ENCODE measurements at places on chromosomes 12 and 14.

DNA sequence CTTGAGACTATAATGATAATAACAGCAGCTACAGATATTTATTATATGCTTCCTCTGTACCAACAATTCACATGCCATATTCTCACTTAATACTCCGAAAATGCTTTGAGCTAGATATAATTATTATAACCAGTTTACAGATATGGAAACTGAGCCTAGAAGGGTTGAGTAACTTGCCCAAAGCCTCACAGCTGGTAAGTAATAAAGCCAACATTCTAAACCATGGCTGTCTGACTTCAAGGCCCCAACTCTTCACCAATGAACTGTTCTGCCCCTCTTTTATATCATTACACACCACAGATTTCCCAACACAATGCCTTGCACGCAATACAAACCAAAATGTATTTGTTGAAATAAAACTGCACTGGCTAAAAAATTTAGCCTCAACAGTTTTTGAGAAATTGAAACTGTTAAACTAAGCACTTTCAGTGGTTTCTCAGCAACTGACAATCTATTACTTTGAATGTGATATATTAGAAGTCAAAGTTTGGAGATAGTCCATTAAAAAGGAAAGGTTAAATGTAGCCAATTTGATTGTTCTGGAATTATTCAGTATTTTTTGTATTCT lies 222.5 kb upstream of the ARHGAP5 start:
- no peak for DNase-seq

DNA sequence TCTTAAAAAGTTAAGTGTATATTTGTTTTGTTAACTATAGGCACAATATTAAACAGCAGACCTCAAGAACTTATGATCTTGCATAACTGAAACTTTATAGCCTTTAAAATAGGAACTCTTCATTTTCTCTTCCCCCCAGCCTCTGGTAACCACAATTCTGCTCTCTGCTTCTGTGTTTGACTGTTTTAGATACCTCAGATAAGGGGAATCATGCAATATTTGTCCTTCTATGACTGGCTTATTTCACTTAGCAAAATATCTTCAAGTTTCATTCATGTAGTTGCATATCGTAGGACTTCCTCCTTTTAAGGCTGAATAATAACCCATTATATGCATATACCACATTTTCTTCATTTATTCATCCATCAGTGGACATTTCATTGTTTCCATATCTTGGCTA lies 131.3 kb downstream of the PTPRO start:
- no peak for DNase-seq

DNA sequence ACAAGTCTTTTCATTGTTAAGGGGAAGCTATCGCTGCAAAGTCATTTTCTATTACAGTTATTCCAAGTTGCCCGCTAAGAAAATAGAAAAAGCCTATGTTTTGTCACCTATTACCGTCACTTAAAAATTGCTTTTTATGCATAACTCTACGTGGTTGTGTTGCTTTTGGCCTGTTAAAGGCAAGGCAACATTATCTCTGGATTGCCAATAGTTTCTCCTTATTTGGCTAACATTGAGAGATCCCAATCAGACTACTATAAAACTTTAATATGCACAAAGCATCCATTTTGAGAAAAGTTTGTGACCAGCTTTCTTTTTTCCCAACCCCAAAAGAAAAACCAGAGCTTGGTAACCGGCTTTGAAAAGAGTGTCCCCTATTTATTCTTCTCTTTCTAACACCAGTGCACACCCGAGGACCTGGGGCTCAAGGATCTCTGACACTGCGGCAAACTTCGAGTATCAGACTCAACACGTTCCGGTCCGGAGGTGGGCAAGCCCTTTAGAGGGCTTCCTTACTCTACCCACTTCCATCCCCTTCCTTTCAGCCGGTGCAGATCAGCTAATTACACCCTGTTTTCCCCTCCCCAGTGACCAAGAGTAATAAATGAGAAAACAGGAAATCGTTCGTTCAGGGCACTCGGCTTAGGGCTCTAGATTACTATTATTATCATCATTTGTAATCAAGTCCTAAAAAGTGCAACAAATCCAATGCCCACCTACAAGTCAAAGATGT lies 1.2 kb downstream of the PPP1R12A start:
- no peak for DNase-seq

- no peak for DNase-seq
These were observed 8.1 kb downstream of the DNAI7 start for GRCh38 chr12:25186788-25187402.

- DNase-seq: no peak
These were observed 110.9 kb upstream of the DNM1L start for GRCh38 chr12:32568228-32568627.

- DNase-seq: no peak
These were observed 29.1 kb downstream of the ATG14 start for GRCh38 chr14:55382483-55382882.

GRCh38 chr14:24329073-24329663 lies 5.7 kb downstream of the ADCY4 start:
- no peak for DNase-seq

DNA sequence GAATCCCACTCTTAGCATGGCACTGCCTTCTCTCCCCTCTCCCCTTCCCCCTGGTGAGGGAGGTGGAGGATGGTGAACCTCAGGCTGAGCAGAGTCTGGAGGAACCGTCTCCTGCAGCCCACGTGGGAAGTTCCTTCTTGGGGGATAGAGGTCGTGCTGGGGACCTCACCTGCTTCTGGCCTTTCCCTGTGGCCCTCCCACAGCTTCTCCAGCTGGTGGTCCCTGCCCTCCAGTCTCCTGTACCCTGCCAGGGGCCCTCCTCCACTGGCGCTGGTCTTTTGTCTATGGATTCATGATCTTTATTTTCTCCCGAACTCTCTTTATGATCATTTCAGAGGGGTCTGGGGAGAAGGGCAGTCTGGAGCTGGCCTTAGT lies 9.0 kb upstream of the MTA1 start:
- DNase-seq: no peak

GRCh38 chr14:28059254-28059653 lies 707.3 kb upstream of the FOXG1 start:
- no peak for DNase-seq

DNA sequence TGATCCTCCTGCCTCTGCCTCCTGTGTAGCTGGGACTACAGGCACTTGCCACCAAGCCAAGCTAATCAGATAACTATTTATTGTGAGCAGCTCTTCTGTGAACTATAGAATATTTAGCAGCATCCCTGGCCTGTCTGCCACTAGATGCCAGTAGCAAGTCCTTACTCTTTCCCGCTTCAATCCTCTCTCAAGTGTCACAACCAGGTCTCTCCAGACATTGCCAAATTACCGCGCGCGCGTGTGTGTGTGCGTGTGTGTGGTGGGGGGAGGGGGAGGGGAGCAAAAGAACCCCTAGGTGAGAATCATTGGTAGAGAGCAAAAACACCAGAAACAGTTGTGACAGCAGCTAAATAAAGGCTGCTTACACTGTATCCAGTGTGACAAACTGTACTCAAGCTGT lies 49.9 kb downstream of the PPP2R5E start:
- DNase-seq: no peak

GRCh38 chr12:25957793-25958427 lies 572 bp upstream of the RASSF8 start:
- DNase-seq: no peak

- DNase-seq: no peak
These were observed 7.4 kb upstream of the MYH7 start for GRCh38 chr14:23442721-23443356.

GRCh38 chr14:61090432-61091216 lies 109.6 kb downstream of the SLC38A6 start:
- DNase-seq: peak; percentile 15

DNA sequence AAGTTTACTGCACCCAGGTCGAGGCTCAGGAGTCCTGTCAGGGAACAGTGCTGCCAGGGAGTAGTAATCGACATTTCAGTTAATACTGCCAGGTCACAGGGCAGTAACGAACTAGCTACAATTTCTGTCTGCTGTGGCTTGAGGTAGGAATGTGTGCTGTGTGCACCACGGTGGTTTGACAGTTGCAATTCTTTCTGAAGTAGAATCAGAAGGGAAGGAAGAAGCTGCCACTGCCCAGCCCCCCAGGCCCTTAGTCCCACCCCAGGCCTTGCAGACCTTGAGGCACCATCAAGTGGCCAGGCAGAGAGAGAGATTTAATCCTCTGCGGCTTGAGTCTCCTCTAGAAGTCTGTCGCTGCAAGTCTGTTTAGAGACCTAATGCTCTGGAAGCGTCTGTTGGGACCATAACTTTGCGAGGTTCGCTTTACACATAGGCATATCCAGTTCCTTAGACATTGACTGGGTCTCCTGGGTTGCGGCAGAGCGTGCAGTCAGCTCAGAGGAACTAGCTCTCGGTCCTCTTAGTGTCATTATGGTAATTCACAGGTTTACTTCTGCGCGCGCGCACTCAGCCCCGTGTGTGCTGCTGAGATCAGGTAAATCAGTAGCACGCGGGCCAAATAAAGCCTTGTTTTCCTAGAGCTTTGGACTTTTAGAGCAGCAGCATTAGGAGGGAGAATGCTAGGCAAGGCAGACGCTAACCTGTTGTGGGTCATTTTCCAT lies 9.8 kb downstream of the NKX2-1 start:
- no peak for DNase-seq

DNA sequence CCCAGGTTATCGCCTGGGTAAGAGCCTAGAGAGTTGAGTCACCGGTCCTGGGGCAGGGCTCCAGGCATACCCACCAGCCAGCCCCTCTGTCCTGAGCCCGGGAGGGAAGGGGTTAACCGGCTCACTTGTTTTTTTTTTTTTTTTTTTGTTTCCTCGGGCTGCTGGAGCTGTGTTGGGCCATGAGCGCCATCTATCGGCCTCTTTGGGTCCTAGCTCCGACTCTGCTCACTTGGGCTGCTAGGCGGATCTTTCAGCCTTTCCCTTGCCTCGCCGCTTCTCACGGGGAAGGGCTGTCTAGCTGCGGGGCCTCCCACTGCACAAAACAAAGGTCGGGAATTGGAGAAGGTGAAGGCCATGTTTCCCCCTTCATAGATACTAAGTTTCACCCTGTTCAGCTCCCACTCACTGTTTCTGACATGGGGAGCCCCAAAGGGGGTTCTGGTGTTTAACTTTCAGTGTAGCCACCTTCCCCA lies 2.8 kb upstream of the SMUG1 start:
- peak; percentile 77 for DNase-seq

DNA sequence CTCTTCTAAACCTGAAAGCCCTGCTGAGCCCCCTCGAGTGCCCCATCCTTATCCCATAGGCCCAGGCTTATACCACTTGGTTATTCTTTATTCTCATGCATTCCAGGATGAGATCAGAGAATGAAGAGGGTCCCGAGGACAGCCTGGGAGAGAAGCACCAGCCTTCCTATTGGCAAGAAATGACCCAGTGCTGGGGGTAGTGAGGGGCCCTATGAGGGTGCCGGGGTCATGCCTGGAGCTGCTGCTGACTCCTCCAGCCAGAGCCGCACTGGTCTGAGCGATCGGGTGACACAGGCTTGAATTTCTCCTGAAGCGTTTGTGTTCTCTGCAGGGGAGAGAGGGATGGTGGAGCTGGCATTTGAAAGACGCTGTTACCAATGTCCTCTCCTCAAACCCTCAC lies 18.1 kb downstream of the MORN3 start:
- DNase-seq: no peak

DNA sequence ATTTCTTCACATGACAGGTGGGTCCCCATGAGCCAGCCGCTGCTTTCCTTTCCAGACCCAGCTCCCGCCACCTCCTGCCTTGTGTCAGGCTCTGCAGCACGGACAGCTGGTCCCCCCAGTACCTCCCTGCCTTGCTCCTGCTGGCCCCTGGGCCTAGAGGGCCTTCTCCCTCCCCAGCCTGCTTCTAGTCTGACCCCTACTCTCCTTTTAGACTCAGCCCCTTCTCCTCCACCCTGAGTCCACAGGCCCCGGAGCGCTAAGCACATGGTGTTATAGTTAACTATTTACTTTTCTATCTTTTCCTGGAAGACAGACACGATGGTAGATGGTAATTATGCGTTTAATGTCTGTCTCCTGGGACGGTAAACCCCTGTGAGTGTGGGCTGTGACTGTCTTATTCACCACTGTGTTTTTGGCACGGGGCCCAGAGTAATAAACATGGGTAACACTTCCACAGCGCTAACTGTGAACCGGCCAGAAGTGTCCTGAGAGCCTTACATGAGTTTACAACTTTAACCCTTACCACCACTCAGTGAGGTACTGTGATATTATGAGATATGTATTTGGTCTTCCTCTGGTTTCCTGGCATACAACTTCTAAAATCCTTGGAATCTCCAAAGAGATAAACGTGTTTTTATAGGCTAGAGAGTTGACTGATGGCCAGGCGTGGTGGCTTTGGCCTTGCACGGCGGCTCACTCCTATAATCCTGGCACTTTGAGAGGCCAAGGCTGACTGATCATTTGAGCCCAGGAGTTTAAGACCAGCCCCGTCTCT lies 41.2 kb downstream of the DGLUCY start:
- DNase-seq: no peak

DNA sequence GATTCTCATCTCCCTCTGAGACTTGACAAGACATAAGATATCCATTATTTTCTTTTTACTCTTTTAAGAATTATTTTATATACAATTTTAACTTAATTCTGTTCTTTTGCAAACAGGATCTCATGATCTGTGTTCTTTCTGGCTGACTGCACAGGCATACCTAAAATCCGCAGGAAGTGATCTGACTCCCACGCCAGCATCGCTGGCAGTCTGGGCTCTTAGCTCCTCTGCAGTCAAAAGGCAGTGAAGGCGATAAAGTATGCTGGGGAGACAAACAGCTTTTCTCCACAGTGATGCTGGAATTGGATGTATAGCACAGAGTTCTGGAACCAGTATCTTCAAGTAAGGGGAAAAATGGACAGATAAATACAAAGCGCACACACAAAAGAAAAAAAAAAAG lies 52.4 kb downstream of the DICER1 start:
- no peak for DNase-seq

- no peak for DNase-seq
These were observed 170.5 kb downstream of the NDUFA12 start for GRCh38 chr12:94832780-94833681.

DNA sequence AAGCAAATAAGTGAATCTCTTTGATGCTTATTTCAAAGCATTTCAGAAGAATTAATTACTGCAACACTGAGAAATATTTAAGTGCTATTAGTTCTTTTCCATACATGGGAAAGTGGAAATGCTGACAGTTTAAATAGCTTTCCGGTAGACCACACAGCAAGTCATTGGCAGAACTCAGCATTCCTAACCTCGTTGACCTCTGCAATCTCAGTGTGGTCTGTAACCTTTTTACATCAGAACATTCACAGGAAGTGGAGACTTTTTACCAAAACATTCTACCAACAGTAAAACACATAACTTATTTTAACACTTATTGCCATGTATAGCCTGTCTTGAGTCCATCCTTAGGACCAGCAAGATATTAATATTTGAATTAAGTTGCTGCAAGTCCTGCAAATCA lies 249.5 kb upstream of the DCN start:
- no peak for DNase-seq

DNA sequence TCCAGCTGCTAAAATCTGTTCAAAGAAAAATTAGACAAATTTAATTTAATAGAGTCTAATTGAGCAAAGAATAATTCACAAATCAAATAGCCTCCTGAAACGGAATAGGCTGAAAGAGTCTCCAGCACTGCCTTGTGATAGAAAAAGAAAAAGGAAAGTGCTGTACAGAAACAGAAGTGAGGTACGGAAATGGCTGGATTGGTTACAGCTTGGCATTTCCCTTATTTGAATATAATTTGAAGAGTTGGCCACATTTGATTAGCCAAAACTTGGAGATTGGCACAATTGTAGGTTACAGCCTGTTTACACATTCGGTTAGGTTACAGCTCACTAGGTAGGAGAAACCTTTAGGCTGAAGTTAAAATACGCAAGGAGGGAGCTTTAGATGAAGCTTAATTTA lies 24.8 kb upstream of the PCED1B start:
- DNase-seq: no peak

Data from stimulated activated CD4-positive, alpha-beta T cell treated with anti-CD3 and anti-CD28 coated beads, Interleukin-12 subunit alpha, Interleukin-12 subunit beta, amount 100 ng/mL, for 48 hours (primary cell).